ENCODE measurements at places on chromosomes 4 and X.
A peak's percentile ranks its signal among the peaks of the same experiment; 100 is the strongest.

- H3K27ac ChIP-seq = no peak overlapping the region
- no peak overlapping the region for H3K4me3 ChIP-seq
- no peaks in the 10 kb centered on the region for H3K27me3 ChIP-seq
- H3K4me1 ChIP-seq = no peaks in the 10 kb centered on the region
Measured at GRCh38 chr4:64334964-64335363, 74.3 kb downstream of the TECRL start.

GRCh38 chrX:12771445-12772069 is 19.7 kb upstream of the PRPS2 start:
- ATAC-seq = peak; percentile 96
- no peak overlapping the region for H3K4me3 ChIP-seq
- H3K27ac ChIP-seq = no peak overlapping the region
- no peaks in the 10 kb centered on the region for H3K36me3 ChIP-seq
- H3K27me3 ChIP-seq = peaks cover 10% of the 10 kb centered on the region
- peaks cover 4% of the 10 kb centered on the region for H3K4me1 ChIP-seq

- H3K36me3 ChIP-seq = no peaks in the 10 kb centered on the region
- H3K27ac ChIP-seq = peak overlapping the region; percentile 81
- peak; percentile 51 for ATAC-seq
- peak overlapping the region; percentile 90 for H3K4me3 ChIP-seq
Measured at GRCh38 chr4:185210102-185210981, 944 bp downstream of the SNX25 start.

- H3K4me1 ChIP-seq = no peaks in the 10 kb centered on the region
- no peaks in the 10 kb centered on the region for H3K36me3 ChIP-seq
- H3K27ac ChIP-seq = no peak overlapping the region
- no peaks in the 10 kb centered on the region for H3K27me3 ChIP-seq
- no peak for ATAC-seq
Measured at GRCh38 chr4:121555315-121556107, 141.3 kb downstream of the ANXA5 start.

DNA sequence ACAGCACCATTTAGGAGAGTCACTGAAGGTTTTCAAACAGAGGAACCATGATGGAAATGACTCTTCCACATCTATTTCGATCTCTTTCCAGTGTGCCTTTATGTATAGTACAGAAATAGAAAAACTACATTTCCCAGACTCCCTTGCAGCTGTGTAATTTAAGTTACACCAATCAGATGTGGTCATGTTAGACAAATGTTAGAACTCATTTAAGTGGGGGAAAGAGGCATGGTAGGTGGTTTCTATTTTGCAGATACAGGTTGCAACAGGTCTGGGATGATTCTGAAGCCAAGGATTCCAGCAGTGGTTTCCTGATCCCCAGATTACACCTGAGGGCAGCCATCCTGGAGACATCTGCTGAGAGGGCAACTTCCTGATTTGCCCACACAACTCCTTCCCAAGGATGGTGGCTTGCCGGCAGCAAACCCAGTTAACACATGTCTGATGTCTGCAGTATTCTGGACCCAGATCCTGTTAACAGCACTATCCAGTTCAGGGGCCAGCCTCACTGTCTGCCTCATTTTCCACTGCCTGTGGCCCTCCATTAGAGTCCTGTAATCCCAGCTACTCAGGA is 38.7 kb upstream of the PDK3 start:
- no peaks in the 10 kb centered on the region for H3K36me3 ChIP-seq
- H3K4me1 ChIP-seq = no peaks in the 10 kb centered on the region
- ATAC-seq = no peak
- H3K4me3 ChIP-seq = no peak overlapping the region
- no peaks in the 10 kb centered on the region for H3K27me3 ChIP-seq

GRCh38 chr4:89894649-89895550 is at the start of gene MMRN1:
MMRN1 (plus strand) TSS chr4:89894854; CDS start chr4:89894972, 118 bp downstream.
- no peaks in the 10 kb centered on the region for H3K36me3 ChIP-seq
- ATAC-seq = peak; percentile 51
- peak within 1 kb of the TSS; percentile 30 for H3K4me3 ChIP-seq
- H3K4me1 ChIP-seq = peaks cover 13% of the 10 kb centered on the region

DNA sequence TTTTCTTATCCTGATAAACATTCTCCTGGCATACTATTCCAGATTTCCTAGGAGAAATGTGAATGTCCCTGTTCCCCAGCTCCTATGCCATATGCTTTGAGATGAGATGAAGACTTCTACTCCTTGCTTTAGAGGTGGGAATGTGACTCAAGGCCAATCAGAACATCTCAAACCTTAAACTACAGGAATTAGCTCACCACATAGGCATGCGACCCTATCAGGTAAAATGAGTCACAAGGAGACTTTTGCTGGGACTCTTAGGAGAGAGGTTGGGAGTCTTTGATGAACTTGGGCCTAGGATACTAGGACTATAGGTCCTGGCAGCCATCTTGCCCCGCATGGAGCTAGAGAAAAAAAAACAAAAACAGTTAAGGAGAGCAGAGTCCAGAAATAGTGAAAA is 5.8 kb upstream of the USO1 start:
- no peak overlapping the region for H3K4me3 ChIP-seq
- H3K27me3 ChIP-seq = no peaks in the 10 kb centered on the region
- H3K36me3 ChIP-seq = peaks cover 5% of the 10 kb centered on the region
- ATAC-seq = no peak
- no peak overlapping the region for H3K27ac ChIP-seq

DNA sequence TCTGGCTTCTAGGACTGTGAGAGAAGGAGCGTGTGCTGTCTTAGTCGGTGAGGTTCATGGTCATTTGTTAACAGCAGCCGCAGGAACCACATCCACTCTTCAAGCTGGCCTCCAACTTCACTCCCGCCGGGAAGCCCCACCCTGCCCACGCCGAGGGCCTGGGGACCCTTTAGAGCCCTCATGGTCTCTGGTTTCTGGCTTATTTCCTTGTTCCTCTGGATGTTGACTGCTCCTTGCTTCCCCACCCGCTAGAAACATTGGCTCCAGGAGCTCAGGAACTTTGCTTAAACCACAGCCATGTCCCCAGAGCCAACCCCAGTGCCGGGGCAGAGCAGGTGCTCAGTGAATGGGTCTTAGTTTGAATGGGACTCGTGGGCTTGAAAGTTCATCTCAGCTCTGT is 40.8 kb downstream of the HTRA3 start:
- H3K27ac ChIP-seq = no peak overlapping the region
- no peaks in the 10 kb centered on the region for H3K4me1 ChIP-seq
- no peak for ATAC-seq
- peaks cover 77% of the 10 kb centered on the region for H3K27me3 ChIP-seq
- H3K36me3 ChIP-seq = no peaks in the 10 kb centered on the region

DNA sequence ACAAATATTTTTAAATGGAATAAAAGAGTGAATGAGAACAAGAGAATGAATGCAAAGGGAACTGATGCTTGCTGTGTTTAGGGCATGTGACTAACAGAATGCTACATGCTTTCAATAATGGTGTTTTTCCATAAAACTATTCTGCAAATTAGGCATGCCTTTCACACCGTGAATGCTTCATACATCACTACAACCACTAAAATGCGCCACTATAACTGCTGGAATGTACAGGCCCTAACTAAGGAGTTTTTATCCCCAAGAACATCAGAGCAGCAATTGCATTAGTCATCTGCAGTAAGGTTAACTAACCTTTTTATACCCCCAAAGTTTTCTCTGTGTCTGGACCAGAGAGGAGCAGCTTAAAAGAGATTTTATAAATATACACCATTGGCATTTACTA is 190.4 kb downstream of the ARAP2 start:
- H3K27ac ChIP-seq = no peak overlapping the region
- no peak for ATAC-seq
- no peaks in the 10 kb centered on the region for H3K4me1 ChIP-seq
- H3K27me3 ChIP-seq = no peaks in the 10 kb centered on the region

GRCh38 chr4:145541346-145541745 is 59.7 kb downstream of the SMAD1 start:
- H3K4me3 ChIP-seq = no peak overlapping the region
- no peaks in the 10 kb centered on the region for H3K36me3 ChIP-seq
- no peak overlapping the region for H3K27ac ChIP-seq
- H3K4me1 ChIP-seq = no peaks in the 10 kb centered on the region
- peaks cover 22% of the 10 kb centered on the region for H3K27me3 ChIP-seq

GRCh38 chr4:19983072-19983471 is 268.6 kb upstream of the SLIT2 start:
- no peak overlapping the region for H3K27ac ChIP-seq
- H3K27me3 ChIP-seq = no peaks in the 10 kb centered on the region
- ATAC-seq = no peak
- H3K4me3 ChIP-seq = no peak overlapping the region
- no peaks in the 10 kb centered on the region for H3K36me3 ChIP-seq

- no peaks in the 10 kb centered on the region for H3K4me1 ChIP-seq
- H3K27ac ChIP-seq = no peak overlapping the region
- H3K27me3 ChIP-seq = no peaks in the 10 kb centered on the region
Measured at GRCh38 chrX:77564823-77565222, 117.6 kb downstream of the FGF16 start.

- no peaks in the 10 kb centered on the region for H3K4me1 ChIP-seq
- H3K27ac ChIP-seq = no peak overlapping the region
- no peaks in the 10 kb centered on the region for H3K36me3 ChIP-seq
- no peak for ATAC-seq
- no peaks in the 10 kb centered on the region for H3K27me3 ChIP-seq
- no peak overlapping the region for H3K4me3 ChIP-seq
Measured at GRCh38 chr4:22071749-22072148, 123.2 kb upstream of the KCNIP4 start.

DNA sequence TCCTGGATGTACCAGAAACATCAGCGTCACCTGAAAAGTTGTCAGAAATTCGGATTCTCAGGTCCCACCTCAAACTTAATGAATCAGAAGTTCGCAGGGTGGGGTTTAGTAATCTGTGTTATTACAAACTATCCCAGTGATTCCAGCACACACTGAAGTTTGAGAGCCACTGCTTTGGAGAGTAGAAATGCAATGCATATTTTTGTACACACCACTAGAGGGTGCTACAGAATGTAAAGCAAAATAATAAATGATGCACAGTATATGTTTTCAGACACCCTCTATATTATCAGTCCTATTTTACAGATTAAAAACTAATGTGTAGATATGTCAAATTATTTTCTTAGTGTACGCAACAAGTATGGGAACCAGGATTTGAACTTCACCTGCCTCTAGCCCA is 2.4 kb upstream of the MORF4L2 start:
- ATAC-seq = no peak
- no peak overlapping the region for H3K27ac ChIP-seq
- peaks cover 8% of the 10 kb centered on the region for H3K36me3 ChIP-seq
- no peak overlapping the region for H3K4me3 ChIP-seq

GRCh38 chrX:11143931-11144678 is 33.0 kb downstream of the HCCS start:
- no peaks in the 10 kb centered on the region for H3K4me1 ChIP-seq
- H3K27ac ChIP-seq = no peak overlapping the region
- no peaks in the 10 kb centered on the region for H3K27me3 ChIP-seq
- no peaks in the 10 kb centered on the region for H3K36me3 ChIP-seq
- peak; percentile 71 for ATAC-seq

- no peaks in the 10 kb centered on the region for H3K27me3 ChIP-seq
- H3K27ac ChIP-seq = no peak overlapping the region
- H3K4me3 ChIP-seq = no peak overlapping the region
- no peak for ATAC-seq
- no peaks in the 10 kb centered on the region for H3K36me3 ChIP-seq
Measured at GRCh38 chr4:126087101-126087500, 772.3 kb downstream of the FAT4 start.

DNA sequence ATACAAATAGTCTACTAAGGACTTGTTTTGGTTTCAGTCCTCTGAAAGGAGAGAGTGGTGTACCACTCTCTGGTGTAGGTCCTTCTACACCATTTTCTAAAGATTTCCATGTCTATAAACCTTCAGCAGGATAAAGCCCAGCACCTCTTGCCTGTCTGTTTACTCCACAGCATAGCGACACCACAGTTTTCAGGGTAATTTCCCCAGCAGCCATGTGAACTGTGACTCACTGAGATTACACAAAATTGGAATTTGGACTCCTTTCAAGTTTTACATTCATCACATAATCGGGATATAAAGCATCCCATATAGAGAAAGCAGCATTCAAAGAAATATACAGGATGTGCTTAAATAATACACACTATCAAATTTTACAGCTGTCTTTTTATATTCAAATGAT is 229.6 kb downstream of the PRDM5 start:
- H3K27me3 ChIP-seq = no peaks in the 10 kb centered on the region
- no peak overlapping the region for H3K4me3 ChIP-seq
- H3K4me1 ChIP-seq = no peaks in the 10 kb centered on the region
- no peak for ATAC-seq

GRCh38 chrX:31178769-31179125 is 106.9 kb upstream of the FTHL17 start:
- no peak overlapping the region for H3K4me3 ChIP-seq
- no peak overlapping the region for H3K27ac ChIP-seq
- no peak for ATAC-seq
- H3K4me1 ChIP-seq = no peaks in the 10 kb centered on the region

GRCh38 chr4:1852904-1853623 is 2.9 kb downstream of the LETM1 start:
- no peak overlapping the region for H3K4me3 ChIP-seq
- H3K27ac ChIP-seq = no peak overlapping the region
- no peaks in the 10 kb centered on the region for H3K36me3 ChIP-seq
- peaks cover 48% of the 10 kb centered on the region for H3K4me1 ChIP-seq
- no peak for ATAC-seq
- no peaks in the 10 kb centered on the region for H3K27me3 ChIP-seq

DNA sequence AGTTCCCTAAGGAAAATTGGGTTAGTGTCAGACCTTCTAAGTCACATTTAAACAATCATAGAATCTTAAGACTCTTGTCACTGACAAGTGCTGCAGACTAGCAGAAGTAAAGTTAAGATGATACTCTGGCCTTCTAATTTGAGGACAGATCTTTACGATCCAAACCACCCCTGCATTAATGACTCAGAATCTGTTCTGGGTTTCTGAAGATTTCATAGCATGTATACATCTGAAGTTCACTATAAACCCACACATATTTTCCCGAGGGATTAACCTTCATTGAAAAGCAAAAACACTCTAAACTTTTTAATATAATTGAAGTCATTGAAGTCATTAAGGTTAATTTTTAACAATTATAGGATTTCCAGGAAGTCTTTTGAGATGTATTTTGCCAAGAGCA is 674.3 kb downstream of the IQCM start:
- H3K27ac ChIP-seq = no peak overlapping the region
- H3K36me3 ChIP-seq = no peaks in the 10 kb centered on the region
- H3K4me1 ChIP-seq = no peaks in the 10 kb centered on the region
- no peak for ATAC-seq
- peaks cover 13% of the 10 kb centered on the region for H3K27me3 ChIP-seq
- no peak overlapping the region for H3K4me3 ChIP-seq

- H3K4me1 ChIP-seq = no peaks in the 10 kb centered on the region
- no peak for ATAC-seq
- no peaks in the 10 kb centered on the region for H3K27me3 ChIP-seq
- H3K27ac ChIP-seq = no peak overlapping the region
Measured at GRCh38 chr4:95524184-95524583, 24.6 kb downstream of the UNC5C start.

DNA sequence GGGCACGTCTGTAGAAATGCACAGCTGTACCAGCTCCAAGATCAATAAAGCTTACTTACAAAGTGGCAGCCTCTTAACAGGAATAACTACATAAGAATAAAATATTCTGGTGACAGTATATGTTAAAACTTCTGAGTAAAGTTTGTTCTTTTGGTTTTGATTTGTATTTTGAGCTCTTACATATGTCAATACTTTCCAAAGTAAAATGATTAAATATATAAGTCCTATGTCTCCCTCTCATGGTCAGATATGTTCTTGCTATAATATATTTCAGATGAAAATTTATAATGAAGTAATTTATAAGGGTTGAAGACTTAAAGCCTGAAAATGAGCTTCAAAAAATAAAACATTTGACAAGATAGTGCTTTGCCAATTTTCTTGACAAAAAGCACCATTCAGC is 254.4 kb downstream of the NPFFR2 start:
- H3K4me3 ChIP-seq = no peak overlapping the region
- H3K27ac ChIP-seq = no peak overlapping the region
- ATAC-seq = no peak
- H3K4me1 ChIP-seq = no peaks in the 10 kb centered on the region
- no peaks in the 10 kb centered on the region for H3K27me3 ChIP-seq

Data from stimulated activated memory B cell treated with anti-CD40 and anti-IgM and Interleukin-4, amounts not matched to agents 10 μg/mL and 1 μg/mL and 100 μg/mL, for 72 hours (primary cell).